ENCODE measurements at places on chromosomes 16 and 17.

DNA sequence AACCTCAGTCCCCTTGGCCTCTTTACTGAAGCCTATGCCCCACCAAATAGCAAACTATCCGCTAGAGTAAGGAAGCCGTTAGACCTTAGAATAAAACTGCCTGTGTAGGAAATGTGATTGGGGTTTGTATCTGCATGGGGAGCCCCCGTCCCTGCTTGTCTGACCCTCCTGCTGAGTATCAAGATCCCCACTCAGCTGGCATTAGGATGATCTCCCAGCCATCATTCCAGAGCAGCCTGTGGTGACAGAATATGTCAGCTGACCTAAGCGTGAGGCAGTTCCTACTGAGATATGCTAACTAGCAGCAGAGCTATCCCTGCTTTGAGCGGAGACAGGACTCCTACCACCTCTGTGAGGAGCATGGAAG lies 645 bp upstream of the GFOD2 start:
- DNase-seq, result peak; percentile 64

GRCh38 chr16:14263011-14263410 lies 191.9 kb downstream of the MRTFB start:
- DNase-seq, result no peak

DNA sequence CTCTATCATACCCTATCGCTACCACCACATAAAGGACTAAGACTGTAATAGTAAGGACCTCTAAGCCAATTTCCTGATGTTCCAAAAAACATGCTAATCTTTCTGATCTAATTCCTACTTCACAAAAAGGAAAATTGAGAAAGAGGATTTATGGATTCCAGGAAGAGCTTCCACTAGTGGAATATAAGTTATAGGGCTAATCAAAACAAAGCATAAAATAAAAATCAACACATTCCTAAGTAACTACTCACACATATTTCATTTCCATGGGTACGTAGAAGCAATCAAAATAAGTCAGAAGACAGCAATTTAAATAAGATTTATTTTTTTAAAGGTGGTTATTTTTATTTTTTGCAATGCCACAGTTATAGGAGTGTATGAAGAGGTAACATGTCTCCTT lies 12.4 kb downstream of the CCDC43 start:
- no peak for DNase-seq

GRCh38 chr16:58194790-58195189 lies 3.1 kb downstream of the CSNK2A2 start:
- no peak for DNase-seq

- no peak for DNase-seq
Measured at GRCh38 chr16:53605356-53605755, 98.3 kb downstream of the RPGRIP1L start.

DNA sequence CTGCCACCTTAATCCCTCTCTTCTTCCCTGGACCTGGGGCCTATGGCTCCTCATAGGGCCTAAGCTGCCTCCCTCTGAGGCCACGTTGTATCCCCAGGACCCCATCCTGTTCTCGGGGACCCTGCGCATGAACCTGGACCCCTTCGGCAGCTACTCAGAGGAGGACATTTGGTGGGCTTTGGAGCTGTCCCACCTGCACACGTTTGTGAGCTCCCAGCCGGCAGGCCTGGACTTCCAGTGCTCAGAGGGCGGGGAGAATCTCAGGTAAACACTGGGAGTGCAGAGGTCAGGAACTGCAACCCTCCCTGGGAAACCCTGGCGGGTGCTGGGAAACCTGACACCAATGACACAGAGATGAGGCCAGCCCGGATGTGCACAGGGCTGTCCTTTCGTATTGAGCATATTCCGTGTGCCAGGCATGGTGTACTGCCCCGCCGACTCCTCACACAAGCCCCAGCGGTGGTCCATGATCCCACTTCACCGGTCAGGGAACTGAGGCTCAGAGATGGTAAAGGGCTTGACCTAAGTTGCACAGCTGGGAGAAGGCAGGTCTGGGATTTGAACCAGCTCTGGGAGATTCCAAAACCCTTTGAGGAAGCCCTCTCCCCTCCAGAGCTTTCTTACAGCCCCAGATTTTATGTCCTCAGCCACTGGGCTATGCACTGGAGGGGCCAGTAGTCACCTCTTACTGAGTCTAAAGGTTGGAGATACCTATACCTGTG lies 22.9 kb downstream of the ANKRD40 start:
- DNase-seq, result no peak

- DNase-seq, result peak; percentile 100
Measured at GRCh38 chr17:81393684-81394376, 1.4 kb upstream of the BAHCC1 start.

DNA sequence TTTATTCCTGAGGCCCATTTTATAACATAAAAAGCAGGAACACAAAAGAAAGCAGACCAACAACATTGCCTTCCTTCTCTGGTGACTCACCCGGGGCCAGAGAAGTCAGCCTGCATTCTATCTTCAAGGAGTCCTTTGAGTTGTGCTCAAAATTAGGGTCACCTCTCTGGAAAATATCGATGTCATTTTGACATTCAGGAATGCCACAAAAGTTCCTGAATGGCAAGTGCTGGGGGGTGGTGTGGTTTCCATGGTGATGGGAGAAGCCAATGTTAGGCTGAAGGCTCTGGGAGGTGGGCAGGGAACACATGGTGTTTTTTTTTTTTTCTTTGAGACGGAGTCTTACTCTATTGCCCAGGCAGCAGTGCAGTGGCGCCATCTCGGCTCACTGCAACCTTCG lies 159.6 kb downstream of the HAPSTR1 start:
- no peak for DNase-seq

DNA sequence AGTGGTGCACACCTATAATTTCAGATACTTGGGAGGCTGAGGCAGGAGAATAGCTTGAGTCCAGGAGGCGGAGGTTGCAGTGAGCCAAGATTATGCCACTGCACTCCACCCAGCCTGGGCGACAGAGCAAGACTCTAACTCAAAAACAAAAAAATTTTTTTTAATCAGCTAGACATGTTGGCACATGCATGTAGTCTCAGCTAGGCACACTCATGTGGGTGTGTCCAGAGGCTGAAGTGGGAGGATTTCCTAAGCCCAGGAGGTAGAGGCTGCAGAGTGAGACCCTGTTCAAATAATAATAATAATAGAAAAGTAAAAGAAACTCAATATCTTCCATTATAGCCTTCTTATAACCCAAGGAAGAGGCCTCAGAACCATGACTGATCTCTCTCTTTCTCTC lies 11.5 kb upstream of the ARHGAP17 start:
- no peak for DNase-seq

GRCh38 chr17:2043785-2044184 lies 2.0 kb downstream of the OVCA2 start:
- peak; percentile 62 for DNase-seq

DNA sequence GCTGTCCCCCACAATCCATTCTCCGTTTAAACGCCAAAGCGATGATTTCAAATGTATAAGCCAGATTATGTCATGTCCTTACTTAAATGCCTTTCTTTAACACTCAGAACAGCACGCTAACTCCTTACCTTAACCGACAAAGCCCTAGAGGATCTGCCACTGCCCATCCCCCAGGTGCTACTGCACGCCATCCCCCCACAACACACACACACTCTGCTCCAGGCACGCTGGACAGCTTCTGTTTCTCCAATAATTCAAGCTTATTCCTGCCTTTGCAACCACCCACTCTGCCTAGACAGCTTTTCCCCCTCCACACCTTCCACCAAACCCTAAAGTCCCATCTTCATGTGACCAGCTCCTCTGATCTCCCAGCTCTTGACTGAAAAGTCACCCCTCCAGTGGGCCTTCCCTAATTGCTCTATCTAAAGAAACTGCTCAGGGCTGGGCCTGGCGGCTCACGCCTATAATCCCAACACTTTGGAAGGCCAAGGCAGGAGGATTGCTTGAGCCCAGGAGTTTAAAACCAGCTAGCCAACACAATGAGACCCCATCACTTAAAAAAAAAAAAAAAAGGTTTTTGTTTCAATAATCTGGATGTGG lies 38.9 kb upstream of the RPL38 start:
- DNase-seq, result no peak

DNA sequence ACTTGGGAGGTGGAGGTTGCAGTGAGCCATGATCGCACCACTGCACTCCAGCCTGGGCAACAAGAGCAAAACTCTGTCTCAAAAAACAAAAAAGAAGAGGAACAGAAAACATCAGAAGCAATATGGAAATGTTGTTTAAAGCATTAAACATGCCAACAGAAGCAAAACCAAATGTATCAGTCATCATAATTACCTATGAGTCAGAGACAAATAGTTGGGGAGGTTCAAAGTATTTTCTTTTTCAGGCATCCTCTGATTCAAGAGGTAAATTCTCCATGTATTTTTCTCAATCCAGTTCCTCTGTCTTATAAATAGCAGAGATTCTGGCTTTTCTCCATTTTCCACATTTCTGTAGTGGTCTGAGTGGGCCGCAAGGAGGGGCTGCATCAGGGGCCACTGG lies 2.1 kb upstream of the TM4SF5 start:
- no peak for DNase-seq

DNA sequence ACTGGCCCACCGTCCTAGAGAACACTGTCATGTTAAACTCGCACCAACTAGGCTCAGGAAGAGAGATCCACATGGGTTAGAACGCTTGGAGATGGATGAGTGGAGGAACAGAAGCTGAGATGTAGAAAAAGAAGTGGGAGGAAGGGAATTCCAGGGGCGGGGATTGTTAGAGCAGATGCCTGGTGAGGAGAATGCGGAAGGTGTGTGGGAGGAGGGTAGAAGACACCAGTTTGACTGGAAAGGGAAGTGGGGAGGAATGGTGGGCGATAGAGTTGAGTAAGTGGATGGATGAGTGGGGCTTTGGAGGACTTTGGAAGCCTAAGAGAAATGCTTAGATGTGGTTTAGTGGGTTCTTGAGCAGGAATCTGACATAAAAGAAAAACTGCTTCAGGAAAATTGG lies 37.4 kb downstream of the DHX38 start:
- no peak for DNase-seq

DNA sequence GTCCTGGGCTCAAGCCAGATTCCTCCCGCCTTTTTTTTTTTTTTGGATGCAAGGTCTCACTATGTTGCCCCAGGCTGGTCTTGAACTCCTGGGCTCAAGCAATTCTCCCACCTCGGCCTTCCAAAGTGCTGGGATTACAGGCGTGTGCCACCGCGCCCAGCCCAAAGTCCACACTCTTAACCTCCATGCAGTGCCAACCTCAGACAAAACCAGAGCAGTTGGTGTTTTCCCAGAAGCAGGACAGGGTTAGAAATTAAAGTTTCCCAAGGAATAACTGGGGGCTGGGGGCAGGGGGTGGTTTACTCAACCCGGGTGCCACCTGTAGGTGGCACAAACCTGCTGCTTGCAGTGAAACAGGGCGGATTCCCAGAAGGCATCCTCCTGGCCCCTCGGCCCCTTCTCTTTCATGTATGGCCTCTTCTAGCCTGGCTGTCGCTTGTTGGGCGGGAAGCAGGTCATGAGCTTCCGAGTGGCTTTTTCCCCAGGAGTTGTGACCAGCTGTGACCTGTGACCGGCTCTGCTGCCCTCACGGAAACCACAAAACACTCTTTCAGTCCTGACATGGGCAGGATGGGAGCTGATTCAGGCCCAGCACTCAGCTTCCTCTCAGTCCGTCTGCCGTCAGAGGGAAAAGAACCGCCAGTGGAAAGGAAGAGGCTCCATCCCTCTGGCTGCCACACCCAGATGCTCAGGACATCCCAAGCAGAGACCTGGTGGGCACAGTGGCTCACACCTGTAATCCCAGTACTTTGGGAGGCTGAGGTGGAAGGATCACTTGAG lies 25.6 kb upstream of the USP7 start:
- DNase-seq, result no peak

- DNase-seq, result no peak
Measured at GRCh38 chr16:54651440-54652195, 279.0 kb upstream of the IRX5 start.

DNA sequence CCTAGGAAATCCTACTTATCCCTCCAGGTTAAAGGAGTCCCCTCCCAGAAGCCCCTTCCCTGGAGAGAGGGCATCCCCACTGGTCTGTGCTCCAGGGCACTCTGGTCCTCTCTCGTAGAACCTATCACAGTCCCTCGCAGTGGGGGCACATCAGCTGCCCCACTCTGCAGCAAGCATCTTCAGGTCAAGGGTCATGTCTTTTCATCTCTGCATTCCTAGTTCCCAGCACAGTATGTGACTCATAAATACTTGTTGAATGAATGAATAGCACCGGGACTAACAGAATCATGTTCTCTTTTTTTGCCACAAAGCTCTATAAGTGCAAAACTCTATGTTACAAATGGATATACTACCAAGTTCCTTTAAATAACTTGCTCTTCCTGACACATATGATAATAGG lies 36.0 kb downstream of the RNF157 start:
- peak; percentile 72 for DNase-seq

GRCh38 chr16:86086471-86086870 lies 187.5 kb downstream of the IRF8 start:
- no peak for DNase-seq

DNA sequence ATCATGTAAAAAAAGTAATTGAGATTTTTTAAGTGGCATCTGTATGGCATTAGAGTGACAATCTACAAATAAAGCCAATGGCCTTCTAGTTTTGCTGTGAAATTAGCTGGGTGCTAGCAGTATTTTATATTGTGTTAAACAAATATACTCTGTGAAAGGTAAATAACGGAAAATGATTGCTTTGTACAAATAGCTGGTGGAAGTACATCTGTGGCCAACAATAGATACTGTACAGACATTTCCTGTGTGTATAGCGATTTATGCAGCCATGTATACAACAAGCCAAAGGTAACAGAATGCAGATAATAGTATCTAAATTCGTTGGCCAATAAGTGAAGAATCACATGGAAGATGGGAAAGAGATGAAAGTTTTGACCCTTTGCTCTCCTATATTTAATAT lies 26.6 kb downstream of the IQCK start:
- no peak for DNase-seq

GRCh38 chr17:69779378-69780214 lies 295.4 kb upstream of the KCNJ16 start:
- DNase-seq, result no peak

DNA sequence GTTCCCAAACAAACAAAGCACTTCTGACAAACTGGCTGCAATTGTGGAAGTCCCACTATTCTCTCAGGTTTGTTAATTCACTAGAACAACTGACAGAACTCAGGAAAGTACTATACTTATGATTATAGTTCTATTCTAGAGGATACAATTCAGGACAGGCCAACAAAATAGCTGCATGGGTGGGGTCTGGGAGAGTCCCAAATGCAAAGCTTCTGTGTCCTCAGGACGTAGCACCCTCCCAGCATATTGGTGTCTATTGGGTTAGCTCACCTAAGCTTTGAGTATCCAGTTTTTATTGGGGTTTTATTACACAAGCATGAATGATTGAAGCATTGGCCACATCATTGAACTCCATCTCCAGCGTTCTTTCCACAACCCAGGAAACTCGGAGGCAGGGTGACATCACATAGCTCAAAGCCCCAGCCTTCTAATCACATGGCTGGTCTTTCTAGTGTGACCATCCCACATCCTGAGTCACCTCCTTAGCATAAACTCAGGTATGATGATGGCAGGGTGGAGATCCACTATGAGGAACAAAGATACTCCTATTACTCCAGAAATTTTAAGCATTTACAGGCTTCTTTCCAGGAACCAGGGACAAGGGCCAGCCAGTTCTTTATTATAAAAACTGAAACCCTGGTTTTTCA lies 43.9 kb upstream of the CCNF start:
- peak; percentile 34 for DNase-seq

- DNase-seq, result no peak
Measured at GRCh38 chr16:49622421-49623402, 233.2 kb downstream of the ZNF423 start.

All from ACHN (cell line).